ENCODE measurements at places on chromosomes 7 and 10.

DNA sequence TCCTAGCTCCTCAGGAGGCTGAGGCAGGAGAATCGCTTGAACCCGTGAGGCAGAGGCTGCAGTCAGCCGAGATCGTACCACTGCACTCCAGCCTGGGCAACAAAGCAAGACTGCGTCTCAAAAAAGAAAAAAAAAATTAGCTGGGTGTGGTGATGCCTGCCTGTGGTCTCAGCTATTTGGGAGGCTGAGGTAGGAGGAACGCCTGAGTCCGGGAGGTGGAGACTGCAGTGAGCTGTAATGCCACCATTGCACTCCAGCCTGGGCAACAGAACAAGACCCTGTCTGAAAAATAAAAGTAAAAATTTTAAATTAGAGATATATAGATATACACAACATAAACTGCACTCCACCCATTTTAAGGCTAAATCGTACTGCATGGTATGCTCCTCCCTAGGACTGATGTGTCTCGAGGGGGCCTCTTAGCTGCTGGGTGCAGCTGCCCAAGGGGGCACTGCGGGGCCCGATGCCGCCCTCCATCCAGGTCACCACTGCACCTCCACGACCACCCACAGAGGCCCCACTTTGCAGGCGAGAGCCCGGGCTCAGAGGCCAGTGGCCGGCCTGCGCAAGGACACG lies 40.9 kb upstream of the FOXK1 start:
- no peak for DNase-seq

DNA sequence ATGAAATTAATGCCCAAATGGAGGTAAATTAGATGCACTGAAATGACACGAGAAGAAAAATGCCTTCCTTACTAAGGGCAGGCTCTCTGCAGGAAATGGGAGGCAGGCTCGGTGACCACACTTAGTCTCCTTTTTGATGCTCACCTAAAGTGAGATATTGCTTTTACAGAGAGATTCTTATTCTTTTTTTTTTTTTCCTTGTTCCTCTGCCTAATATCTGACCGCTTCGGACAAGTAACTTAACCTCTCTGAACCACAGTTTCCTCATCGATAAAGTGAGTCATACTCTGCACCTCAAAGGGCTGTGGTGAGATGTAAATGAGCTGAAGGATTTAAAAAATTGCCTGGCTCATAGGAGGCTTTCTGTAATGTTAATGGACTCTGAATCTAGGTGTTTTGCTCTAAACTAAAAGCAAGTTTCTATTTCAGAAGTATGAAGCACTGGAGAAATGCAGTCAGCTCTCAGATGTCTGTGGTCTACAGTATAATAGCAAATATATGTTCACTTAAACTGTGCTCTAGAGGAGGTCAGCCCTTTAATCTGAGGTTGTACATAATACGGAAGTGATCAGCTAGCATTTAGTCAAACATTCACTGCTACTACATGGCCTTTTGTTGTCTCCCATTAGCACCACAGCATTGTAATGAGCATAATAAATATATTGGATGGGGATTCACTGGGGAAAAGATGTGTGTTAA lies 23.2 kb downstream of the NKX2-3 start:
- no peak for DNase-seq

DNA sequence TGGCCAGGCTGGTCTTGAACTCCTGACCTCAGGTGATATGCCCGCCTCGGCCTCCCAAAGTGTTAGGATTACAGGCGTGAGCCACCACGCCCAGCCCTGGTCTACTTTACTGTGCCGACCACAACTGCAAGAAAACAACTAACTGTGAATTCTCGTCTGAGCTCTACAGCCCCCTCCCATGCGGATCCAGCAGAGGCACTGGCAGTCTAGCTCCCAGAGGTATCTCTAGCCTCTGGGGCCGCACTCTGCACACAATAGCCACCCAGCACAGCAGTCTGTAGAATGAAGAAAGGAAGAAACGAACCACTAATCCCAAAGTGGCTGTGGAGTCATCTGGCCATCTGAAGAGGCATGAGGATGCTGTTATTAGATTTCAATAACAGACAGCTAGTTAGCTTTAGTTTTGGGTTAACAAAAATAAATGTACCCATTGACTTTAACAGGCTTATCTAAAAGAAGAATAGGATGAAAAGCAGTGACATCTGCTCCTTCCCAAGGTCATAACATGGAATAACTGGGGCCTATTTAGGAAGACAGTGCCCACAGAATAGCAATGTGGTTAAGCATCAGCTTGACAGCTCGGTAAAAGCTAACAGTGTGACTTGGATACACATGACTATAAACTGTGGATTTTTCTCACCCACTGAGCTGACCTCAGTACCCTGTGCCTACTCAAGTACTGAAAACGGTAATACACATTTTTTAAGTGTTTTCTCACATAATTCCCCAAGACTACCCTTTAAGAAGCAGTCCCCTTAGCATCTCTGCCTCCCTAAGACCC lies 131.9 kb downstream of the TNS3 start:
- DNase-seq = no peak

DNA sequence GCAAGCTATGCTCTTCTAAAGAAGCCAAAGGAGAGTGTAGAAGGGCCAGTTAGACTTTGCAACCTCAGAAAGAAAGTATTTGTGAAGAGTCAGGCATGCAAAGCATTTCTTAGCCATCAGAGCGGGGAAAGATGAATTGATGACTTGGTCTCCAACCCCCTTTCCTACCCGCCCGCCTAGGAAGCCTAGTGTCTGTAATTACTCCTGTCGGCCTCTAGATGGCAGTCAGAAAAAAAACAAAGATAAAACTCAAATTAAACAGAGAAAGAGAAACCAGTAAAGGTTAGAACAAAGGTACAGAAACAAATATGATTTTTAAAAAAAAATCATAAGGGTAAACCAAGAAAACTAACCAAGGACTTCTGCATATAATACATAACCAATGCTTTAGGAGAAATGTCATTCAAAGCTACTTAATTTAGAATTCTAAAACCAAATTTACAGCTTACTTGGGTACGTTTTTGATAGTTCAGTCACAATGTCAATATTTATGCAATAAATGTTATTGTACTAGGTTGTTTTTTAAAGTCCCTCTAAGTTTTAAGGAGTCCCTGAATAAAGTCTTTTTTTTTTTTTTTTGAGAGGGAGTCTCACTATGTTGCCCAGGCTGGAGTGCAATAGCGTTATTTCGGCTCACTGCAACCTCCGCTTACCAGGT lies 97.6 kb downstream of the LYZL1 start:
- no peak for DNase-seq
